ENCODE measurements at places on chromosomes 11 and 22.

- no peak for DNase-seq
Observed at GRCh38 chr11:134498326-134499139, 86.5 kb upstream of the B3GAT1 start.

DNA sequence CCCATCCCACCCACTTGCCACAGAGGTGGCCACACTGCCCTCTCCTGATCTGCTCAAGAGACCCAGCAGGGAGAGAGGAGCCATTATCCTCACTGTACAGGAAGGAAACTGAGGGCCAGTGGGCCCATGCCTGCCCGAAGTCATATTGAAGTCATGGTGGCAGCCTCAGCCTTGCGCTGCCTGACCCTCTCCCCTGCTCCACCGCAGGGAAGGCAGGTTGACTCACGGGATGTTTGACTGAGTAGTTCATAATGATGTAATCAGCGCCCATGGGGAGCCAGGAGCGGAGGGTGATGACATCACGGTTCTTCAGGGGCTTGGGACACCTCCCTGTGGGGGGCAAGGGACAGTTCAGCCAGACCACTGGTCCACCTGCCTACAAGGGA is 6.1 kb upstream of the ARAP1 start:
- DNase-seq: no peak

GRCh38 chr11:103602840-103603239 is 433.6 kb upstream of the DDI1 start:
- no peak for DNase-seq

DNA sequence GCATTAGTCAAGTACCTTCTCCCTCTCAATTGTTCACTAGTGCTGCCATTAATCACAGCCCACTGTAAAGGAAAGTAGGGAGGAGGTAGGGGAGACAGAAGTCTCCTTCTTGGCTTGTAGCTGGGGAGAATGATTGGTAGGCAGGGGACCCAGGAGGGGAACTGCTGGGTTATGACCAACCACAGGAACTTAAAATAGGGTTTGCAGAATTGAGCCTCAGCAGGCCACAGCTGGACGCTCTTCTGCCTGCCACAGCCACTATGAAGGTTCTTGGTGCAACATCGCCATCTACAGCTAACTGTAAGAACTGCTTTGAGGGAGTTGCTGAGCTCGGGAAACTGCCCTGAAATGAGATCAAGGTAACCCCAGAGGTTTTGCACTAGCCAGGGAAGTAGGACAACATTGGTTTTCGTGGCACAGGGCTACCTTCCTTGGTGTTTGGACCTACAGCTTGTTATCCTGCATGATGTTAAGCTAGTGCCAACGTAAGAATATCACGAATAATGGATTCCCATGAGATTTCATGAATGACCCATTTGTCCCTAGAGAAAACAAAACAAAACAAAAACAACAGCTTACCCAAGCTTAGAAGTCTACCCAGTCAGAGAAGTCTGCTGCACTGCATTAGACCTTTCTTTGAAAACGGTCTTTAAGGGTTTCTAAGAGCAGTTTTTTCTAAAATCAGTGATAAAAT is 787.1 kb upstream of the API5 start:
- peak; percentile 47 for DNase-seq

GRCh38 chr11:128890543-128891368 is at the start of gene KCNJ5:
Gene KCNJ5 (plus strand): TSS chr11:128891356. CDS start chr11:128911274, 19,918 bp downstream.
- no peak for DNase-seq

GRCh38 chr11:64711138-64711955 is 11.7 kb downstream of the NRXN2 start:
- DNase-seq: no peak

DNA sequence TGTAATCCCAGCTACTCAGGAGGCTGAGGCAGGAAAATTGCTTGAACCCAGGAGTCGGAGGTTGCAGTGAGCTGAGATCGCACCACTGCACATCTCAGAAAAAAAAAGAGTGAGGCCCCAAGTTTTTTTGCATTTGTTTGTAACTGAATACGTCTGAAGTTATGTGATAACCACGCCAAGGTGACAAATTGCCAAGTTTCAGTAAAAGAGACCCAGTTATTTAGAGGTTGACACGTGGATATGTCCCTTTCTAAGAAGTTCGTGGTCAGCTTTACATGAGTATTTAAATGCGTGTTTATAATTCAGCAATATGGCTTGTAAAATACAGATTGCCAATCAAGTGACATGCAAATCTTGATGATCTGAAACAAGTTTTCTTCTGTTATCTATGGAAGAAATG is 8.0 kb downstream of the PPARA start:
- no peak for DNase-seq

GRCh38 chr11:64074239-64074638 is 38.5 kb downstream of the FLRT1 start:
- no peak for DNase-seq

DNA sequence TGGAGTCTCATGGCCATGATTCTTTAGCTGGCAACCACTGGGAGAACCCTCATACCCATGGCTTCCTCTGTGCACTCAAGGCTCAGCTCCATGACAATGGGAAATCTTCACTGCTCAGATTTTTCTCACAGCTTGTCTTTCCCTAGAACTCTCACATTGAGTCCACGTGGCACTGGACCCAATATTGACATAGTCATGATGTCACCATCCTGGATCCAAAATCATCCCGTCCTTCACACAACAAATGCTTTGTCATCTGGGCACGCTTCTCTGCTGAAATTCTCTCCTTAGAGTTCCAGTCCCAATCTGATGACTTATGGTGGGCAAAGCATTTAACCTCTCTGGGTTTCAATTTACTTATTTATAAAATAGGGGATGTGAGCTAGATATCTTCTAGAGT is 37.7 kb upstream of the CD44 start:
- no peak for DNase-seq

DNA sequence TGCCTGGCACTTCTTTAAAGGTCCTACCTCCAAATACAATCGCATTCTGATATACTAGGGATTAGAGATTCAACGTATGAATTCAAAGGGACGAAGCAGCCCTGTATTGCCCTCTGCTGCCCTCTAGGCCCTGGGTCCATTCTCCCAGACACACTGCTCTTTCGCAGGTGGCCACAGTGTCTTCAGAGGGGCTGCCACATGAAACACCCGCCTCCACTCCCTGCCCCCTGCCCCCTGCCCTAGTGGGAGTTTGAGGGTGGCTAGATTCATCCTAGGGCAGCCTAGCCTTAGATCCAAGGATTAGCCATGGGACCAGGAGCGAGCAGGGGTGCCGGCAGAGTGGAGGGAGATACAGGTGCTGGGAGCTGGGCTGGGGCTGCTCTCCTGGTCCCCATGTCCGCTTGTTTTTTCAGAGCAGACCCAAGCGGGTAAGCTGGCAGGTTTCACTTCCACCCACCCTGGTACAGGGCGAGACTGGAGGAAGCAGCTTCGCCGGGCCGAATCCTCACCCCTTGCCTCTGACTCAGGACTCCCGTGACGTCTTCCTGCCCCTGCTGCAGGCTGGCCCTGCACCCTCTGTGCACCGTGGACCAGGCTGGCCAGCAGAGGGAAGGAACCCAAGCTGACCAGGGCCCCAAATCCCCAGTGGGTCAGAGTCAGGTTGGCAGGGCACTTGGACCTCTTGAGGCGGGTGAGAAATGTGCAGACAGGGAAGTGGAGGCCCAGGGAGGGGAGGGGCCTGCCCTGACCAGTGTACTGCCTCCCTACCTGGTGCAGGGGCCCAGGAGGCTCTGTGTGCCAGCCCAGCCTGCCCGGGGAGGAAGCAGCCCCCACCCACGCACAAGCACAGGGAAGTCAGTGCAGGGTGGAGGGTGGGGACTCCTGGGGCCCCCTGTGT is 28.4 kb upstream of the HMOX1 start:
- DNase-seq: peak; percentile 12

DNA sequence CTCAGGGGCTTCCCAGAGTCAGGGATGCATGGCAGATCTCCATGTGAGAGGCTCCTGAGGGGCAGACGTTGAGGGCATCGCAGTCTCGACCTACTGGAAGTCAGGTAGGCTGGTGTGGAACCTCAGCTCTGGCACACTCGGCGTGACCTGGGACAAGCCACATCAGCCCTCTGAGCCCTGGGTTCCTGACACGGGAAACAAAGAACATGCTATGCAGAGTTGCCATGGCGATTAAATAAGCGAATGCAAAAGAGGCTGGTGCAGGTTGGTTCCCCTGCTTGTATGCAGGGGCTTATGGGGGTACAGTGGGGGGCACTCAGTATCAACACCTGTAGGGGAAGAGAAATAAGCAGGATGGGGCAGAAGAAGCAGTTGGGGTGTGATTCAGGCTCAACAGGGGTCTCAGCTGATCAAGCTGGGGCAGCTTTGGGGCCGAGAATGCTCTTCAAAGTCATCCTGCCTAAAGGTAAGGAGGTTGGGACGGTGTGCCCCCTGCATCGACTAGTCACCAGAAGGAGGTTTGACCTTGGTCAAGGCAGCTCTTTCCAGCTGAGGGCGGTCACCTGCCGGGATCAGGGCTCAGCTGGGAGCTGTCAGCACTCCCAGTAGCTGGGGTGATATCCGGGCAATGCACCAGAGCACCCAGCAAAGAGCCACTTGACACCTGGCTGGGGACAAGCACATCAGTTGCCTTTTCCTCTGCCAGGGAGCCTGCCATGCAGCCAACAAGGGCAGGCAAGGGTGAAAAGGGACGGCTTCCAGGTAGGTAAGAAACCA is 442.7 kb downstream of the MIAT start:
- DNase-seq: no peak

DNA sequence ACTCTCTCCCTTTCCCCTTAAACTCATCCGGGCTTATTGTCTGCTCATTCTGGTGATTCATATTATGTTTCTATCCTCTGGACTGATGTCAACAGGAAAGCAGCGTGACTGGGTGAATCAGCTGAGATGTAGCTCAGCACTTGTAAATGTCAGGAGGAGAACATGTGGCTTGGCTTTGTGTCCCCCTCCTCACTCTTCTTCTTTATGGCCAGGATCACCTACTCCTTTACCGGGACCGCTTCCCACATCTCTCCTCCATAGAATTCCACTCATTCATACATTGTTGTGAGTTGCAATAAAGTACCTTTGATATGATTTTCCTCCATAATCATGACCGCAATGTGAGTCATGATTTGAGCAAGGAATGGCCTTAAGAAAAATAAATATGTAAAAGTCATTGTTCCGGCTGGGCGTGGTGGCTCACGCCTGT is 15.8 kb upstream of the SYN3 start:
- DNase-seq: peak; percentile 48

DNA sequence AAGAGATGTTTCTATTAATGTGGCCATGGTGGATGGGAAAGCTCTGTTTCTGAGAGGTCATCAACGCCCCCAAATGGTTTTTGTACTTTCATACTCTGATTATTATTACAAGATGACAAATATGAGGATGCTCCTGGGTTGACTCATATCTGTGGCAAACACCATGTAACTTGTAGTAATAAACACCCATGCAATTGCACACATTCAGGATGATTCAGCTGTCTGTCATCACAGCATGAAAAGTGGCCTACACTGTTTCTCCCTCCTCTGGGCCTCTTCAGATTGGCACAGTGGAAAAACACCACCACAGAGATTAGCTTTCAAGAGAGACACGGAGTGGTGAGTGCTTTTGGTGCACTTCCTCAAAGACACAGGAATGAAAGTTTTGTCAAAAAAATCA is 85.4 kb downstream of the MTNR1B start:
- peak; percentile 88 for DNase-seq

DNA sequence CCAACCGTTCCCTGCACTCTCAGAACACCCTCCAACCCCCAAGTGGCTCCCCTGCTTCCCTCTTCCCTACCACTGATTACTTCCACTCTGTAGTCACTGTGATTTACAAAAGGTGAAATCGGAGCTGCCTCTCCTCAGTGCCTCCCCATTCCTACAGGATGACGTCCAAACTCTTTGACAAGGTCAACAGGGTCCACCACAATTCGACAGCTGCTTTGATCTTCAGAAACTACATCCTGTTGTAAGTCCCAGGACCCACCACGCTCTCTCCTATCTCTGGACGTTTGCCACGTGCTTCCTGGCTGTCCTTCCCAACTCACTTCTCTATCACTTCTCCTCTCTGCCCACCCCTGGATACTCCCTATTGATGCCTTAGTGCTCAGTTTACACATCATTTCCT is 85.0 kb upstream of the EIF3D start:
- DNase-seq: no peak

GRCh38 chr11:95562196-95562921 is 227.2 kb downstream of the FAM76B start:
- DNase-seq: no peak

DNA sequence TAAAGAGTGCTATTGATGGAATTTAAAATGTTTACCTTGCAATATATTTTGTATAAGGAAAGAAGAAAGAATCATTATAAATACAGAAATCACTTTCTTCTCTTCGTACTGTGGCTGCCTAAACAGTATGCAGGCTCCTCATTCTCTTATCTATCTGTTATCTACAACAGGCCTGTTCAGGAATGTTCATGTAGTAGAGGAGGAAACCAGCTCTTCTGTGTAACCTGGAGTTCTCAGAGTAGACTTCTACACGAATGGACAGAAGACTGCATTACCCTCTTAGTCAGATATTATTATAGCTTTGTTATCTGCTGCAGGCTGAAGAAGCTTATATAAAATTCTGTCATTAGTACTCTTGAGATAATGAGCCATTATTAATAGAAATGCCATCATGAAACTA is 1225.9 kb upstream of the CNTN5 start:
- no peak for DNase-seq

- peak; percentile 22 for DNase-seq
Observed at GRCh38 chr11:19711911-19712280, 741 bp upstream of the NAV2 start.

GRCh38 chr11:72162891-72163492 is 27.5 kb downstream of the FOLR3 start:
- no peak for DNase-seq

GRCh38 chr22:46262449-46263215 is 511 bp downstream of the PKDREJ start:
- no peak for DNase-seq

- no peak for DNase-seq
Observed at GRCh38 chr11:60871378-60872061, 4.2 kb downstream of the ZP1 start.

DNA sequence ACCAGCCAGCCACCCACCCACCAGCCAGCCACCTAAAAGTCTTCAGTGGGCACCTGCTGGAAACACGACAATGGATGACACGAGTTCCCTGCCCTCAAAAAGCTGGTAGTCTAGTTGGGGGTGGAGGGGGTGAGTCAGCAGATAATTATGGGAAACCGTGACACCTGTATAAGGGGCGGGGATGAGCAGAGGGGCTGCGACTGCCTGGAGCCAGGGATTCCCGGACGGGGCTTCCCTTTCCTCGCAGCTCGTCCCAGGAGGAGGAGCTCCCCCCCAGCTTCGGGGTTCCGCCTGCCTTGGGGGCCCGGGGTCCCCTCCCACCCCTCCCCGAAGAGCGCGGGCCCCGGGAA is 2.3 kb upstream of the RTN4RL2 start:
- no peak for DNase-seq

GRCh38 chr11:122178795-122179194 is 62.8 kb upstream of the BLID start:
- no peak for DNase-seq

GRCh38 chr22:43857367-43857766 is 4.9 kb downstream of the SULT4A1 start:
- DNase-seq: no peak

GRCh38 chr11:28739489-28740280 is 631.5 kb downstream of the METTL15 start:
- DNase-seq: no peak

- DNase-seq: no peak
Observed at GRCh38 chr11:29527391-29527936, 489.4 kb downstream of the KCNA4 start.

- DNase-seq: peak; percentile 30
Observed at GRCh38 chr11:15006139-15006759, 34.1 kb upstream of the CALCA start.
